ENCODE measurements at places on chromosomes 11 and 22.

DNA sequence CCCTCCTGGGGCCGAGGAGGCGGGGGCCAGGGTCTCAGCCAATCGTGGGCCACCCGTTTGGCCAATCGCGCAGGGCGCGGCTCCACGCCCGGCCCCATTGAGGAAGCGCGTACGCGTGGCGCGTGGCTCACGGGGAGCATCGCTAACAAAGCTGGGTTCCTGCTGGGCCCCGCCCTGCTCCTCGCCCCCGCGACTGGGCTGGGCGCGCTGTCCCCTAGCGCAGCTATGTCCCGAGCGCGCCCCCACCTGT lies 614 bp upstream of the ASCL2 start:
- no peak for DNase-seq

DNA sequence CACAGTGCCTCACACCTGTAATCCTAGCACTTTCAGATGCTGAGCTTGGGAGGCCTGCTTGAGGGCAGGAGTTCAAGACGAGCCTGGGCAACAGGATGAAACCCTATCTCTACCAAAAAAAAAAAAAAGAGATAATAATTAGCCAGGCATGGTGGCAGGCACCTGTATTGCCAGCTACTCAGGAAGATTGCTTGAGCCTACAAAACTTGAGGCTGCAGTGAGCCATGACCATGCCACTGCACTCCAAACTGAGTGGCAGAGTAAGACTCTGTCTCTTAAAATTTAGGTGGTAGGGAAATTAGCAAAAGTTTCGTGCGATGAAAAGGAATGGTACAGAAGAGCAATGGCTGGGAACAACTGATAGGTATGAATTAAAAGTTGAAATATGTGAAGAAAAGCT lies 18.0 kb downstream of the ST13 start:
- no peak for DNase-seq

GRCh38 chr11:75814677-75815344 lies at the start of gene UVRAG:
Gene UVRAG, plus strand, starts transcription at chr11:75815210. Its CDS starts 198 bp downstream, at chr11:75815408.
- peak; percentile 90 for DNase-seq

DNA sequence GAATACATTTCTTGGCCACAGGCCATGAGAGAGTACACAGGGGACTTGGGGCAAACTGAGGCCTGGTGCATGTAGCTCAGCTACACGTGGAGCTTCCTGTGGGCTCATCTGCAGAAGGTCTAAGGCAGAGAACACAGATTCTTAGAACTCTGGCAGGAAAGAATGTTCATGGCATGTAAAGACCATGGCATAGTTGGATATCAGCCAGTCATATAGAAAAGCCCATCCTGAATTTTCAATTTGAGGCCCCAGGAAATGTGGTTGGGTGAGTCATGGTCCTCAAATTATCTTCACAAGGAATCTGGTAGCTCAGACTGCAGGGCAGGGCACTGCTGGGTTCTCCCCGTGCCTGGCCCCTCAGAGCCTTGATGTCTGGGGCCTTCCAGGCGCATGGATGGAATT lies 13.7 kb upstream of the ST3GAL4 start:
- DNase-seq, result no peak

DNA sequence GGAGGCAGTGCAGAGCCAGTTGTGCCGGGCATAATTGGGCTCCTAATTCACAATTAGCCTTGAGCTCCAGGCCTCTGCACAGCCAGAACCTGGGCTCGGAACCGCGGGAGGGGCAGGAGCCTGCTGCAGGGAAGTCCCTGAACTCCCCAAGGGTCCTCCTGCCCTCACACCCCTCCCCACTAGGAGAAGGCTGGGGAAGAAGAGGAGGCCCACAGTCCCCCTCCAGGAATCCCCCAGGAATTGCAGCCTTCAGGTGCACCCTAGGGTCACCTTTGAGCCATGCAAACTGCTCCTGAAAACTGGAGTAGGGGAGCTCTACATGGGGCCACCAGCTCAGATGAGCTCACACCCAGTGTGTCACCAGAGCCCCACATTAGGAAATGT lies 93.8 kb upstream of the LMO1 start:
- no peak for DNase-seq

GRCh38 chr11:30454541-30454940 lies 131.6 kb downstream of the MPPED2 start:
- no peak for DNase-seq

- DNase-seq, result no peak
These were observed 22.1 kb downstream of the PRDM11 start for GRCh38 chr11:45168366-45169130.

GRCh38 chr11:128551611-128552335 lies 35.6 kb downstream of the ETS1 start:
- peak; percentile 33 for DNase-seq

DNA sequence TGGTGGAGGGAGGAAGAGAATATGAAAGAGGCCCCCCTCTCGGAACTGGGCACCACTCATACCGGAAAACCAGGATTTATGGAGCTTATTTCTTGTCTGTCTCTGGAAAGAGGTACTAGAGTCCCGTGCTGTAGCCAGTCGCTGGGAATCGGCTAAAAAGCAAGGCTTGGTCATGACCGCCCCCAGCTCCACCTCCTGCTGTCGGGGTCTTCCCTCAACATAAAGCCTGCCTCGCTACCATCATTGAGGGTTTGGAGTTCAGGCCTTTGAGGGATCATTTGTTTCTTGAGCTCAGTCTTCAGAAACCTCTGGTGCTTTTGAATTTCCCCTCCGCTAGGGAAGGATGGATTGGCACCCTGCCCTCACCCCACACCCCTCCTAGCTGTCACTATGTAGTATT lies 97.1 kb downstream of the TSPAN18 start:
- no peak for DNase-seq

GRCh38 chr11:66443602-66444001 lies 5.0 kb upstream of the MRPL11 start:
- DNase-seq, result no peak

DNA sequence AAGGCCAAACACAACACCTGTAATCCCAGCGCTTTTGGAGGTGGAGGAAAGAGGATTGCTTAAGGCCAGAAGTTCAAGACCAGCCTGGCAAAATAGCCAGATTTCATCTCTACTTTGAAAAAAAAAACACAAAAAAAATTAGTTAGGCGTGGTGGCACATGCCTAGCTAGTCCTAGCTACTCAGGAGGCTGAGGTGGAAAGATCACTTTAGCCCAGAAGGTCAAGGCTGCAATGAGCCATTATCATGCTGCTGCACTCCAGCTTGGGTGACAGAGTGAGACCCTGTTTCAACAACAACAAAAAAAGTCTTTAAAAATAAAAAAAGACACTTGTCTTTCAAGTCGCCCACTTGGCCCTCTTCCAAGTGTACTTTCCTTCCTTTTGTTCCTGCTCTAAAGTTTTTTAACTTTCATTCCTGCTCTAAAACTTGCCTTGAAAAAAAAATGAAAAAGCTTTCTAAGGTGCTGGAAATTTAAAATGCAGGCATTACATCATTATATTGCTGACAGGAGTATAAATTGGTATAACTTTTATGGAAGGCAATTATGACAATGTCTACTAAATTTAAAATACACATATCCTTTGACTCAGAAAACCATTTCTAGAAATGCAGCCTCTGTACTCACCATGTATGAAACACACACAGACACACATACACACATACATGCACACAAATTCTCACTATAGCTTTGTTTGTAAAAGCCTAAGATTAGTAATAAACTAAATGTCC lies 12.7 kb downstream of the LIPT2 start:
- DNase-seq, result no peak

DNA sequence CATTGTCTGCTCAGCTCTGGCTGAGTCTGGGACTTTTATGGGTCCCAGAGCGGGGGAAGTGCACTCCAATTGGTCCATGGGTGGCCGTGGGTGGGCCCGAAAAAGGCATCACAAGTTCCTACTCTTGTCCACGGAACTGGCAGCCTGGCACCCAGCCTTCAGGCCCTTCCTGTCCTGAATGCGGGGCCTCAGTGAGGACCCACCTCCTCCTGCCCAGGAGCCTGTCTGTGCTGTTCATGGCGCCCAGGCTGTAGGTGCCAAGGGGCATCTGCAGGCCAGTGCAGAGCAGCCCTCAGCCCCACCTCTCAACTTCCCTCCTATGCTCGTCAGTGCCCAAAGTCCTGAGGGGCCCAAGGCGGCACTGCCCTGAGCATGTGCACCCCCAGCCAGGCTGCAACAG lies 411.7 kb upstream of the KIRREL3 start:
- no peak for DNase-seq

GRCh38 chr22:19848298-19849224 lies 6.1 kb downstream of the GNB1L start:
- no peak for DNase-seq

GRCh38 chr11:94658386-94658785 lies 91.2 kb downstream of the PIWIL4 start:
- DNase-seq, result no peak

- no peak for DNase-seq
These were observed 14.1 kb downstream of the TBX1 start for GRCh38 chr22:19774628-19775027.

GRCh38 chr11:36577859-36578258 lies 10.1 kb downstream of the RAG1 start:
- DNase-seq, result no peak

DNA sequence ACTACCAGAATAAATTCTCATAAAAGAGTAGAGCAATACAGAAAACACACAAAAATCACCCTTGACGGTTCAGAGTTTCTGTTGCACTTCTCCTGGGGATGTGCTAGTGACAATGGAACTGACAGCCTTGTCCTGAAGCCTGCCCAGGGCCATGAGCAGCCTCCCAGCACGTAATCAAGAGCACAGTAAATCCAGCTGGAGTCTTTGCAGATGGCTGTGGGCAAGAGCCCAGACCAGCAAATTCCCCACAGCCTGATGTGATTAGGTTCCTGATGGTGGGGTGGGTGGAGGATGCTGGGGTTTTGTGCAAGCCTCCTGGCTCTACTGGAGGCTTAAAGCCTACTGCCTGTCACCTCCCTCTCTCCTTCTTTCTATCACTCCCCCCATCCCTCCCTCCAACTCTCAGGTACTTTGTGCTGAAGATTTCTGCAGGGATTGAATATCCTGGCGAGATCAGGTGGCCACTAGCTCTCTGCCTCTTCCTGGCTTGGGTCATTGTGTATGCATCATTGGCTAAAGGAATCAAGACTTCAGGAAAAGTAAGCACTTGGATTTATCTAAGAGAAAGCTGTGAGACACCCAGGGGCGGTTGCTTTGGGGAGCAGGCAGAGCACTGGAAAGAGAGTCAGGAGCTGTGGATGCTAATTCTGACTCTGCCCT lies 18.1 kb downstream of the SLC6A5 start:
- no peak for DNase-seq

GRCh38 chr22:18078329-18079041 lies 695 bp downstream of the PEX26 start:
- no peak for DNase-seq

DNA sequence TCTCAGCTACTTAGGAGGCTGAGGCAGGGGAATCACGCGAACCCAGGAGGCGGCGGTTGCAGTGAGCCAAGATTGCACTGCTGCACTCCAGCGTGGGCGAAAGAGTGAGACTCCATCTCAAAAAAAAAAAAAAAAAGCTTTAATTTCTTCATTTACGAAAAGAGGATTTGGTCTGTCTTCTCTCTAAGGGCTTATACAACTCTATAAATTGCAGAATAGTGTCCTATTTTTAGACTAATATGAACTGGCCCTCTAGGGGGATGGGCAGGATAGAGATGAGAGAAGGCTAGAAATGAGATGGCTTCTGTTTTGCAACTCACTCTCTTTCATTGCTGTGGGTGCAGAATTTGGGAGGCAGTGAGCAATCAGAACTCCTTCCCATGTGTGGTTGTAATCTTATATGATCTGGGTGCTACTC lies 11.3 kb downstream of the MAML2 start:
- DNase-seq, result no peak

- DNase-seq, result no peak
These were observed 606.6 kb downstream of the TBC1D22A start for GRCh38 chr22:47369020-47369419.

GRCh38 chr11:78080084-78080817 lies 589 bp upstream of the NDUFC2 start:
- no peak for DNase-seq

- DNase-seq, result no peak
These were observed 138.3 kb downstream of the MPPED1 start for GRCh38 chr22:43550024-43550620.

GRCh38 chr22:42758931-42759629 lies 38.4 kb upstream of the A4GALT start:
- no peak for DNase-seq

GRCh38 chr11:39741066-39741465 lies 1718.4 kb downstream of the LRRC4C start:
- no peak for DNase-seq

DNA sequence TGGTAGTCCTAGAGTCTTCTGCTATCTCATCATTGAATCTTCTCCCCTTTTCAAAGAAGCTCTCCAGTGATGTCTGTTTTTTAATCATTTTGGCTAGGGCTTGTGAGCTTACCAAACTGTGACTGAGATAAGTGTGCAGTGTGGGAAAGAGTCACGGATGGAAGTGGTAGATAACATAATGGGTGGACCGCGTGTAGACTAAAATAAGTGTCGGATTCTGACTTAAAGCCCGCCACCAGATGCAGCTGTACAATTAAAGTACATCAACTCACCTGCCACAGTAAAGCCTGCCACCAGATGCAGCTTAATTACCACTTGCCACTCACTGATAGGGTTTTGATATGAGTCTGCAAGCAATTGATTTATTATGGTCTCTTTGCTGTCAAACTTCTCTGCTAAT lies 581.5 kb downstream of the LRRC4C start:
- DNase-seq, result no peak

- no peak for DNase-seq
These were observed 11.3 kb downstream of the KCTD17 start for GRCh38 chr22:37062702-37063381.

Data from GM18507 (cell line).